ENCODE measurements at places on chromosomes 3 and 15.

- no peak for DNase-seq
Measured at GRCh38 chr3:28947061-28947460, 333.8 kb upstream of the RBMS3 start.

- peak; percentile 95 for DNase-seq
Measured at GRCh38 chr3:185656321-185656840, 70.3 kb downstream of the SENP2 start.

DNA sequence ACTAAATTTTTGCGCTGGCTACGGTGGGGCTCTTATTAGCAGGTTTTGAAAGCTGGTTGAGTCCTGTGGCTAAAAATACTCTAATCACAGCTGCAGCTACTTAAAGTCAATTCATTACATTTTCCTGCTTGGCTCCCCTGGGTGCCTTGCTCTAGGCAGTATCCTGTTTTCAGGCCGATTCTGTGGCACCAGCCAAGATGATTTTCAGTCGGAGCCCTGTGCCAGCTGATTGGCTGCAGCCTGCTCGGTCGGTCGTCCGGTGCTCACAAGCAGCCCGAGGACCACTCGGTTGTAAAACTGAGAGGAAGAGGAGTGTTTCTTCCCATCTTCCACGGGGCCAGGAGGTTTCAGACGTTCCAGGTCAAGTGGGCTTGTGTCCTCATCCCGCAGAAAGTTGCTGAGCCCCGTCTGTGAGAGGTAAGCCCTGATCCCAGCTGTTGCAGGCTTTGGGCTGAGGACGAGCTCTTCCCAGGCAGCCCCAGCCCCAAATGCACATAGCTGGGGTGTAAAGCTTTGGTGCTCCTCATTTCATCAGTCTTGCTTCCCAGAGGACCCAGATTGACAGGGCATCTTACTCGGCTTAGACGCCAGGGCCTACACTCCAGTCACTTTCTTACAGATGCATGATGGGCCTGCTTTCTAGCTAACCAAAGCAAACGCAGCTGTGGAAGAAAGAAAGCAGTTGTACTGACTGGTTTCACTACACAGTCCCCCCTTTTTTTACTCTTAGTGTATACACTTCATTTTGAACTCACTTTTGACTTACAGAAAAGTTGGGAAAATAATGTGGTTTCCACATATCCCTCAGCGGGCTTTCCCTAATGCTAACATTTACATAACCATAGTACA is 15.9 kb downstream of the LYSMD4 start:
- no peak for DNase-seq

DNA sequence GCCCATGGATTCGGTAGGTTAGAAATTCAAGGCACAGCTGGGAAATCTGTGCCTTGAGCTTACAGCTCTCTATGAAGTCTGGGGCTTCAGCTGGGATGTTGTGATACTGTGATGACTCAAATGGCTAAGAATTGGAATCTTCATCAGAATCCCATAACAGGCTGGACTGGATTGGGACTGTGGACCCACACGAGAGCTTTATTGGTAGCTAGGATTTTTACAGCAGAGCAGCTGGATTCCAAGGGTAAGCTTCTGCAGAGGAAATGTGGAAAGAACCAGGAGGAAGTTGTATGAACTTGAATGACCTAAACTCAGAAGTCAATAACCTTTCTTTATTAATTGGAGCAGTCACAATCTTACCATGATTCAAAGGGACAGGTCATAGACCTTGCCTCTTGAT is 1187.1 kb downstream of the ROBO1 start:
- DNase-seq: no peak
